Fibroblast of lung (primary cell): ENCODE measurements at places on chromosomes 5 and 9.

- no peak for DNase-seq
These were observed 17.7 kb downstream of the GIN1 start for GRCh38 chr5:103102234-103102633.

DNA sequence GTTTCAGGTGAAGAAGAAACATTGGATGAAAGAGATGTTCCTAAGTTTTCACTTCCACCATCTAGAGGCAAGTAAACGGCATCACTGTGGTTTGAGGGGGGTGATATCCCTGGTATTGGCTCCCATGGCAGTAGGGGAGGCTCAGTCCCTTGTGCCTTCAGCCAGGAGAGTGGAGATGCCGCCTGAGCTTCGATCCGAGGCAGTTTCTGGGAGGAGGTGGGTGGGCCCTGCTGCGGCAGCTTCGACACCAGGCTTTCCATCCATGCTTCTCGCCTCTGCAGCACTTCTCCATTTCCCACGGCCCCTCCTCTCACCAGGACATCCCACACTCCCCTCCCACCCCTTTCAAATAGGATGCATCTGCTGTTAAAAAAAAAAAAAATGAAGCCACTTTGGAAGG is 258.3 kb downstream of the GADD45G start:
- DNase-seq, result no peak

DNA sequence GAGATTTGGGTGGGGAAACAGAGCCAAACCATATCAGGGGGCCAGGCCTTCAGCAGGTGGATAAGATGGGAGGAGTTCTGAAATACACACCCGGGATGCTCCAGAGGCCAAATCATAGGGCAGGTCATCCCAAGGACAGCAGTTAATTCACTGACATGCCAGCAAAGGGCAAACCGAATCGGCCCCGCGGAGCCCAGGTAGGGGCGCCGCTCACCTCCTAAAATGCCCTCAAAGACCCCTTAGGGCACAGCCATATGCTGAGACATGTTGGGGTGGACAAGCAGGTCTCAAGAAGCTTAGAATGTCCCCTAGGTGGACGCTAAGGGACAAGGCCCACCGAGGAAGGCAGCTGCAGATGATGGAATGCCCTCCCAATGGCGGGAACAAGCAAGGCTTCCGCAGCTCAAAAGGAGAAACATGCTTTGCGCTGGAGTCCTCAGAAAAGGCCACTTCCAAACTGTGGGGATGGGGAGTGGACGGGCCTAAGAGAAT is 144.9 kb downstream of the ERCC6L2 start:
- no peak for DNase-seq

- no peak for DNase-seq
These were observed 6.0 kb downstream of the PCDH12 start for GRCh38 chr5:141952020-141952419.

GRCh38 chr5:73218552-73219171 is 45.7 kb downstream of the TMEM174 start:
- peak; percentile 60 for DNase-seq

DNA sequence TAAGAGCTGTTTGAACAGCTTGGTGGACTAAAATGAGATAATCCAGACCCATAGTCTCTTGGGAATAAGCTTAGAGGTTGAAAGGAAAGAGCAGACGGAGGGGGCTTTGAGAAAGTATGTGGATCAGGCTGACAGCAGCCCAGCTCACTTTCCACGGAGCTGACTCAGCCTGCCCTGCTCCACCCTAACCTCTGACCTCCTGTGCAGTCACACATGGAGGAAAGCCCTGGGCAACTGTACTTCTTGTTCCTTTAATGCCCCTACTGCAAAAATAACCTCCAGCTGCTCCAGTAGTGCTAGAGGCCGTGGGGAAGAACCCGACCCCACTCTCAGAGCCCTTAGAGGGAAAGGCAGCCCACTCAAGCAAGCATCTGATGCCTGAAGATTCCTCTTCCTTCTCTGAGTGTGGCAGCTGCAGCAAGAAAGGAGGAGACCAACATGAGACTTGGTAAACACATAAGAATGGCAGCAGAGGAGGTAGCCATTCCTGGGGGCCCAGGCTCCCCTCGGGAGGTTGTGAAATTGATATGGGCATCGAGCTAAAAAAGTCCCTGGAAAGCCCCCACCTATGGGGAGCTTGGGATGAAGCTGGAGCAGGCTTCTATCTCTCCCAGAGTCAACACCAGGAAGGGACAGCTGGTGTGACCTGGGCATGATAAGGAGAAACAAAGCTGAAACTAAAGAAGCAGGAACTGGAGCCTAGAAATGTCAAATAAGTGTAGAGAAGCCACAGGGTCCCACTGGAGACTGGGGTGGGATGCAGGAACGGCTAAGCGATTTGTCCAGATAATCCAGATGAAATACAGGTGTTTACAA is 204.3 kb downstream of the PIK3R1 start:
- no peak for DNase-seq

- no peak for DNase-seq
These were observed 134.6 kb upstream of the CPEB4 start for GRCh38 chr5:173753307-173754168.

DNA sequence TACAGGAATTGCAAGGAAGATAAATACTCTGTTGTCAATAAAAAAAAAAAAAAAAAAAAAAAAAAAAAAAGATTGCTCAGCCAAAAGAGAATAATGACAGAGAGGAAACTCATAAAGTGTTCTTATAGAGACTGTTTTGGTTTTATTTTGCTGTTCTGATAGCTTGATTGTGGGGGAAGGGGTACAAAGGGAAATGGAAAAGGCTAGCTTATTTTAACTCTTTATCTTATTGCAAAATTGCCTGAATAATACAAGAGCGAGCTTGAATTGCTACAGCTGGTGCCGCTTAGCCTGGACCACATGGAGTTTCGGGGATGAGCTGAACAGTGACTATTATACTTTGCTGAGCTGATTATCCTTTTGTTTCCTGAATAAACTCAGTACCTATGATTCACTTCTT is 31.0 kb upstream of the SHISAL2B start:
- peak; percentile 30 for DNase-seq

DNA sequence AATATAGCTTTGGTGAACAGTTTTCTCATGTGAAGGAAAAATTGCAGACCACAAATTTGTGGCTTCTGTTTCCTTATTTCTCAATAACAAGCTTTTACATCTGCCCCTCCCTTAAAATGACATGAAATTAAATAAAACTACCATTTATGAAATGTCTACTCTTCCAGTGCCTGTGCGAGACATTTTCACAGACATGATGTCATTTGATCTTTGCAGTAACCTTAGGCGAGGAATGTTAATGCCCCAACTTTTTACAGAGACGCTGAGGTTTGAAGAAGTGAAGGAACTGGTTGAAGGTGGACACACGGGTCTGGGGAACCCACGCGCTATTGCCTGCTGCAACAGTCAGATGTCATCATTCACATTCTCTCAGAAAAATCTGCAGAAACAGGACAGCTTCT is 61.5 kb downstream of the OSTF1 start:
- DNase-seq, result no peak

GRCh38 chr9:113293285-113293878 is 9.8 kb downstream of the RNF183 start:
- peak; percentile 74 for DNase-seq

- DNase-seq, result no peak
These were observed 36.9 kb downstream of the FAM78A start for GRCh38 chr9:131239161-131239975.

- DNase-seq, result peak; percentile 93
These were observed 33.0 kb downstream of the IRF1 start for GRCh38 chr5:132457371-132458225.

- DNase-seq, result peak; percentile 38
These were observed 23.1 kb downstream of the PRELID2 start for GRCh38 chr5:145811834-145812625.

DNA sequence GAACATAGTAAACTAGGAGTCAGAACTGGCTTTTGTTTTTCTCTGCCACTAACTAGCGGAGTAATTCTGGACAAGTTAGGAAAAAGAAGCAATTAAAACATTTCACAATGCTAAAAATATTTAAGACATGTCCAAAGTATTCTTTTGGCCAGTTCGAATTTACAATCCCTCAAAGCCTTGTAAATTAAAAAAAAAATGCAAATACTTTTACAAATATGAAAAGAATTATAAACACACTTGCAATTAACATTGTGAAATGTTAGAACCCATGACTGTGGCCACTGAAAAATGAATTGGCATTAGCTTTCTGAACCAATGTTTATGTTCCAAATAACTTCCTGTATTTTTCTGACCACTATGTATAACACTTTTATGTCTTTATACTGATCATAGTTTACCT is 2.2 kb downstream of the RAD1 start:
- peak; percentile 50 for DNase-seq

DNA sequence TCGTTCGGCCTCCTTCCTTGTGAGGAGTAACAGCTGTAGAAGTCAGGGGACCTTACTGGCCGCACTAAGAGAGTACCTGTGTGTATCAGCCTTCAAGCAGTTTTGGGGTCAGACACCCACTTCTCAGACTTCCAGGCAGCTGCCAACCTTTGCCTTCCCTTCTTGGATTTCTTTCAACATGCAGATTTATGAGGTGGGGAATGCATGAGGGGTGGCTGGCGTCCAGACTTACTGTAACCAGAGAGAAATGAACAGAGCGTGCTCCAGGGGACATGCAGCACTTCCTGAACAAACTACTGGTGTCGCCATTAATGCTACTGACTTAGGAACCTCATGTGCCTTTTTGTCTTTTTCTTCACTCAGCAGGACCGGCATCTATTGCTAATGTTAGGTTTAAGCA is 46.7 kb downstream of the INSYN2B start:
- DNase-seq, result peak; percentile 22

GRCh38 chr5:43019614-43020398 is 20.3 kb downstream of the ANXA2R start:
- DNase-seq, result peak; percentile 92

GRCh38 chr5:90056911-90057705 is 352.4 kb downstream of the CETN3 start:
- DNase-seq, result peak; percentile 45

GRCh38 chr5:136054142-136055019 is 25.6 kb downstream of the TGFBI start:
- peak; percentile 79 for DNase-seq

DNA sequence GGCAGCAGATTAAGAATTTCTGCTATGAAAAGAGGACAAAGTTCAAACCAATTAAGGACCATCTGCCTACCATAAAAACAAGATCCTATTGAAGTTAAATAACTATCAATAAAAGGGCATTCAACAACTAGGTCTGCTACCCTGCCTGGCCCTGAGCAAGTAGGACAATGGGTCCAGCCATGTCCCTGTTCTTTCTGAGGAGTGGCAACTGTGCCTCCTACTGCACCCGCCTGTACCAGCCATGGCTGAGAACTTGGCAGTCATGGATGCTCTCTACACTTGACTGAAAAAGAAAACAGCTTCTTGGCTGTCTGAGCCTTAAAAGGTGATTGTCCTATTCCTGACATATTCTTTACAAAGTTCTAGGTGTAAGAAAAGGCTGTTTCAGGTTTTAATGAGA is 652.4 kb downstream of the PDE4D start:
- no peak for DNase-seq

DNA sequence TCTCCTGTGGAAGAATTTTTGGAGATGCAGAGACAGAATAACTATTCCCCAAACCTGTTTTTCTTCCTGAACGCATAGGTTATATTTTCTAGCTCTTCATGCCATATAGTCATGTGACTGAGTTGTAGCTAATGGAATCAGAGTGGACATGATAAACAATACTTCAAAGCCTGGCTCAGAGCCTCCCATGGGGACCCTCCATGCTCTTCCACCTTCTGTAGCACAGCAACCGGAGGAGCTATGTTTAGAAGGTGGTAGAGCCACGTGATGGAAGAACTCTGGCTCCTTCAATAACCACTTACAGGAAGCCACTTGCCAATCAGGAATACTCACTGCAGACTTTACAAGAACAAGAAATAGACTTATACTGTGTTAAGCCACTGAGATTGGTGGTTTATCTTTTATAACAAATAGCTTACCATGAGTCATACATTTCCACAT is 39.2 kb downstream of the NADK2 start:
- DNase-seq, result peak; percentile 48

DNA sequence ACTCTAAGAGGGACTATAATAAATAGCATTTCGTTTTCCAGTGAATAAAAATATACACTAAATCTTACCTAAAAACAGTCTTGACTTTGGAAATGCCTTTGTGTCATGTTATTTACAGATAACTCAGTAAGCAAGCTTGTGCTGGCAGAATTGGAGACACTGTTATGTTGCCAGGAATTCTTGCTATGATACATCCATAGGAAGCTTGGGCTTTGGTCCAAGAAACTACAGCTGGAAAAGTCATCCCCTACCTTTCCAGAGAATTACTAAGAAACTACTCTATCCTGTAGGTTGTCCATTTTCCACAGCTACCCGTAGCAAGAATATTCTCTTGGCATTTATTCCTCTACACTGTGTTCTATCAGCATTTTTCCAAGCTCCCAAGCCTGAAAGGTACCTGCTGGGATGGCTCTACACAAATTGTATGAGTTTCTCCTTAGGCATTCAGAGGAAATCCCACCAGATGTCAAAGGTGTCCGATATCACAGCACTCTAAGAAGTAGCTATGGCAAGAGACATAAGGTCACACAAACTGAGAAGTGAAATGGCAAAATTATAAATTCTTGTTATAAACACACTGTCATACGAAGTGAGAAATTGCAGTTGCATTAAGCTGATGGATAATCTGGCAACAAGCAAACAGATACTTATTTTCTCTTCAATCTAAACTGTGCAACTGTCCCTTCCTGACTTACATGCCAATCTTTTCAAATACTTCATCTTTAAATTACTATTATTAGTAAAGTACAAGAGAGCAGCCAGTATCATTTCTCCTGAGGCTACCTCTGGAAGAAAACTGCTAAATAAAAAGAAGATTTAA is 68.5 kb downstream of the MCTP1 start:
- no peak for DNase-seq

DNA sequence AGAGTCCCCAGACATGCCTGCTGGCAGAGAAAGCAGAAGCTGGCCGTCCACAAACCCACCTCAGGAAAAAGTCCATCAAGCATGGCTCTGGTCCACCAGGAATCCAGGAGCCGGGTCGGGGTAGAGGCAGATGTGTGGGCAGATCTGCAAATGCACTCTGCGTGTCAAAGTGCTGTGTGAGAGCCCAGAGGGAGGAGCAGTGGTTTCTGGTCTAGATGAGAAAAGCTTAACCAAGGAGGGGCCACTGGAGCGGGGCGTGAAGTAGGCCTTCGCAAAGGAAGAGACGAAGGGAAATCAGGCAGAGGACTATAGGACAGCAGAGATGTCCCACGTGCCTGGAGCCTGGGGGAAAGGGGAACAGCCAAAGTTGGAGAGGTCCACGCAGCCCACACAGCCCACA is 40.0 kb downstream of the TTLL11 start:
- DNase-seq, result no peak

GRCh38 chr9:74556685-74557084 is 59.5 kb downstream of the RORB start:
- no peak for DNase-seq

- peak; percentile 99 for DNase-seq
These were observed 56.4 kb upstream of the RPL26L1 start for GRCh38 chr5:172902497-172903472.
